Omental fat pad (tissue), 4 donors: ENCODE measurements at places on chromosomes 2 and 18.

DNA sequence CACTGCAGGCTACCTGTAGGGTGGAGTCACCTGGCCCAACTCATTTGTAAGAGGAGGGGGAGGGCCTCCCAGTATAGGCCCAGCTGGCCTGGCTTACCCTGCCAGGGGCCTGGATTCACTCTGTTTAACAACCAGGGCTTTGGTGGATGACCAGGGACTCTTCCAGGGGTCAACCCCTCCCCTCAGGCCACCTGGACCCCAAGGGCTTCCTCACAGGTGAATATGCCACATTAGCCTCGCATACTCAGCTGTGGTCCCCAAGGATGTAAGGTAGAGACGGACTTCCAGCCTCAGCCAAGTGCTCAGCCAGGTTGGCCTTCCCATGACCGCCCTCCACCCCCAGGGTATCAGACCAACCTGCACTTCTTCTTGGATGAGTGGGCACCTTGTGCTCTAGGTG, 8.8 kb upstream of the SH3RF3 start:
- no peak for DNase-seq

- no peak for DNase-seq
Measured at GRCh38 chr2:149021271-149021719, 17.2 kb upstream of the LYPD6B start.

GRCh38 chr2:231521-232185, 32.2 kb downstream of the SH3YL1 start:
- DNase-seq, result no peak

GRCh38 chr2:145524303-145524702, 1004.4 kb upstream of the ZEB2 start:
- DNase-seq, result no peak

DNA sequence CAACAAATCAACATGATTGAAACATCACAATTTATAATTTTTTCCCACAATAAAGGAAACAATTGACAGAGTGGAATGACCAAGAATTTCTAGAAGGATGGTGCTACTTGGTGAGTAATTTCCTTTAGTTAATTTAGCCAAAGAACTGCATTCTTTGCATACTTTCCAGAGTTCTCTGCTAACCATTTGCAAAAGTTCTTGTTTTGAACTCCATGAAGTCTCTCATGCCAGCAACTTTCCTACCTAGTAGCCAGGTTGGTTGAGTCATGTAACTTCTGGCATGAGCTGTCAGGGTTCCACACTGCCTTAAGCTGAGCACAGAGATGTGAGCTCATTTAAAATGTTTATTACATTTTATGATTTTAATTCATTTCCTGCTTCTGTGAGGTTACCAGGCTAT, 539.6 kb downstream of the PID1 start:
- DNase-seq, result no peak

GRCh38 chr18:48902856-48903601, 47.7 kb downstream of the SMAD7 start:
- DNase-seq, result no peak

DNA sequence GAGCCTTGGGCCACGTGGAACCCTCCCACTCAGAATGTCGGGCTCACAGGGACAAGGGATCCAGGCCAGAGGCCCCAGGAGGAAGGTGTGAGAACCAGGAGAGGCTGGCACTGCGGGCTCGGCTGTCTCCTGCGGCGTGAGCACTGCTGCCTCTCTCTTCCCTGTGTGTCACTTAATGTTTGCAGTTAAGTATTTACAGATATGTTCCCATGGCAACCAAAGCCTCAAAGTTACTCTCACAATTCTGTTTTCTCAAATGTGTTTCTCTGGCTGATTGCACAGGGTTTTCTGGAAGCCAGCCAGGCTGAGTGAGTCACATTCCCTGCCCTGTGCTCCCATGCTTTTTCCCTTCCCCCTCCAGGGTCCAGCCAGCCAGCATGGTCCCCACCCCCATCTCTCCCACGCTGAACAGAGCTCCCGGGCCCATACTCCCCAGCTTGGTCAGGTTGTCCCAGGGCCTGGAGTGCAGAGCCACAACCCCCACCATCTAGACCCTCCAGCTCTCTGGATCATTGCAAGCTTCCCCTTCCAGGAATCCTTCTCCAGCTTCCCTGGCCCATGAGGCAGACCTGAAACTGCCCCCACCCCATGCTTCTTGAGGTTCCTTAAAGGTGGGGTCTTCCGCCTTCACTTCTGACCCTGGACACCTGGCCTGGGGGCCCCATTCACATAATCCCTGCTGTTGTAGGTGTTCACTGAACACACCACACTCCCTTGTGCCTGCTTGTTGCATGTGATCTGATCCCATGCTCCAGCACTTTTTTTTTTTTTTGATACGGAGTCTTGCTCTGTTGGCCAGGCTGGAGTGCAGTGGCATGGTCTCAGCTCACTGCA, 265.9 kb downstream of the CELF4 start:
- peak; percentile 86 for DNase-seq

- DNase-seq, result no peak
Measured at GRCh38 chr18:25097569-25098056, 254.4 kb downstream of the ZNF521 start.

GRCh38 chr2:177030451-177031105, 182.0 kb upstream of the HNRNPA3 start:
- no peak for DNase-seq

DNA sequence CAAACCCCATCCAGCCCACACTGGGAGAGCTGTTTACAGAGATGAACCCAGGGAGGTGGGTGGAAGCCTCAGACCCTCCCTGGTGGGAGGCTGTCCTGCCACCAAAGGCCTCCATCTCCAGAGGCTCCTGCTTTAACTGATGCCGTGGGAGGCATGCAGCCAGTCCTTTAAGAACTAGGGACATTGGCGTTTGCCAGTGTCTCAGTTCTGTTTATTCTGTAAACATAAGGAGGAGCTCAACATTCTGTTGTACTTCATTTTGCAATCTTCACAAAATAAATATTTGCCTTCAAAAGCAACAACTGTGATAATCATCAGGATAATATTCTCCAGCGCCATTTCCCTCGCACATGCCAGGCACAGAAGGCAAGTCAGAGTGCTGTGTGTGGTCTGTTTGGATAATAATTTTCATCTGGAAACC, 6.8 kb downstream of the EDAR start:
- no peak for DNase-seq

- DNase-seq, result no peak
Measured at GRCh38 chr18:57085371-57085770, 61.5 kb upstream of the BOD1L2 start.

- DNase-seq, result no peak
Measured at GRCh38 chr2:85935746-85936208, 47.0 kb upstream of the ST3GAL5 start.

GRCh38 chr2:166665991-166666940, 172.2 kb upstream of the SCN7A start:
- no peak for DNase-seq

GRCh38 chr2:162556996-162557395, 213.1 kb downstream of the GCA start:
- no peak for DNase-seq

DNA sequence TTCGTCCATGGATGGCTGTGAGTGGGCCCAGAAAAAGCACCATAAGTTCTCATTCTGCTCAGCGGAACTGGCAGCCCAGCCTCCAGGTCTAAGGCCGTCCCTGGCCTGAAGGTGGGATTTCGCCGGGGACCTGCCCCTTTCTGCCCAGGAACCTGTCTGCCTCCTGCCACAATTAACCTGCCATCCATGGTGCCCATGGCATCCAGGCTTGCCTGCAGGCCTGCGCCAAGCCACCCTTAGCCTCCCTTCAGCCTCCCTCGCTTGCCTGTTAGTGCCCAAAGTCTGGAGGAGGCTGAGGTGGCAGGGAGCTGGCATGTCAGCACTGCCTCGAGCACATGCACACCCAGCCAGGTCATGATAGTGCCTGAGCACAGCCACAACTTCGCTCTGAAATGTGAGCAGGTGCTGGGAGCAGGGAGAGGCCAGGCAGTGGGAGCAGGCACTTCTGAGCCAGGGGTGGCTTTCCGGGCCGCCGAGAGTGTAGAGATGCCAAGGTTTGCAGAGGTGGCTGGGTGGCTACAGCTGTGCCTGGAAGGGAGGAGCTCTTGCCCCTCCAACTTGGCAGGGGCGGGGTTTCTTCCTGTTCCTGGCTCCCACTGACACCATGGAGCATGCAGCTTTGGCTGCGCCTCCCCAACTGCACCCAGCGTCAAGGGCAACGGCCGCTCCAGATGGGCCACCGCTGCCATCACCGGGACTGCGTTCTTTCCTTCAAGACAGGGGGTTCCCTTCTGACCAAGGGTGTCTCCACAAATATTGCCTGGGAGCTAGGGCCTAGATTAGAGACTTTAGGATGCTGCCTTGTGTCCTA, 648.9 kb upstream of the VRK2 start:
- DNase-seq, result no peak

GRCh38 chr2:25340181-25340921, 1.4 kb downstream of the DNMT3A start:
- DNase-seq, result no peak

GRCh38 chr2:173818285-173818684, 146.9 kb downstream of the SP3 start:
- no peak for DNase-seq

GRCh38 chr18:6405237-6406074, 9.3 kb downstream of the L3MBTL4 start:
- DNase-seq, result no peak

GRCh38 chr2:153077311-153077710, 358.9 kb downstream of the ARL6IP6 start:
- DNase-seq, result no peak

GRCh38 chr2:62940697-62941096, 109.9 kb upstream of the OTX1 start:
- no peak for DNase-seq

- DNase-seq, result no peak
Measured at GRCh38 chr2:211093743-211094303, 537.4 kb downstream of the CPS1 start.

DNA sequence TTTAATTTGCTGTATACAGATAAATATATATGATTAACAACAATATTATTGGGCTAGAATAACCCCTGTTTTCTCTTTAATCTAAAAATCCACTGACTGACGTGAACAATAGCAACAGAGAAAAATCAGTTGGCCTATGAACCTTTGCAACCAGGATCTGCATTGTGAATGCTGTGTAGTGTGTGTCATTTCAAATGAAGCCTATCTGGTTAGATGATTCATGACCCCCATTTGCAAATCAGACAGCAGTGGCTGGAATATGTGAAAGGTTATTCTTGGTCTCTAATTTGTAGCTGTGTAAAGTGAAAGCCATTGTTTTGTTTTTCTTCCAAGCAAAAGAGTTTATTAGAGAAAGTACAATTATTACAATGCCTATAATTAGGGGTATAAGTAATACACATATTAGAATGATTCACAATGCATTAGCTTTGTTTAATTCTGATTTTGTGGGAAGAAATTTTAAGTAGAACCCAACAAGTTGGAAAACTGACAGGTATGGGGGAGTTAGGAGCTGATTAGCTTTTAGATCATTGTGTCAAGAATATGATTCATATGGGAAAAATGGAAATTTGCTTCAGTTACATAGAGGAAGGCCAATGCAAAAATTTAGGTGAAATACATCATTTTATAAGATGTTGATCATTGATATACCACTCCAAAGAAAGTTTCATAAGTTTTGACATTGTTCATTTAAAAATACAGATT, 1362.2 kb upstream of the TMEFF2 start:
- DNase-seq, result no peak

DNA sequence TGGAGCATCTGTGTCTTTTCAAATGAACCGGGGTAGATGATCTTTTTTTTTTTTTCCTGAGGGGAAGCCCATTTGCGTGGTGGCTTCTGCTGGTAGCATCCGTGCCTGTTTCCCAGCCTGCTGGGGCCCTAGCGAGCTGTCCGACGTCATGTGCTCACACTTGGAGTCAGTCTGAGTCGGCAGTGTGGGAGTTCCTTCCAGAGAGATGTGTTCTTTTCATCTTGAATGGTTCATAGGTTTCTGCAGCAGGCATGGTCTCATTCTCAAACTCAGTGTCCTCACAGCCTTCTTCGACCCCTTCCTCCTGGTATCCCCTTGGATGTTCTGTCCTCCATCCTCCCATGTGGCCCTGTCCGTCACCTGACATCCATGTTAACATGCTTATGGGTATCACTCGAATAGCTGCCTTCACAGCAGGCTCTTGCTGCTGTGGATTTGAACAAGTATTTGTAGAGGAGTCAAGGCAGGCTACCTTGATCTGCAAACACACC, 51.0 kb downstream of the LDLRAD4 start:
- no peak for DNase-seq

DNA sequence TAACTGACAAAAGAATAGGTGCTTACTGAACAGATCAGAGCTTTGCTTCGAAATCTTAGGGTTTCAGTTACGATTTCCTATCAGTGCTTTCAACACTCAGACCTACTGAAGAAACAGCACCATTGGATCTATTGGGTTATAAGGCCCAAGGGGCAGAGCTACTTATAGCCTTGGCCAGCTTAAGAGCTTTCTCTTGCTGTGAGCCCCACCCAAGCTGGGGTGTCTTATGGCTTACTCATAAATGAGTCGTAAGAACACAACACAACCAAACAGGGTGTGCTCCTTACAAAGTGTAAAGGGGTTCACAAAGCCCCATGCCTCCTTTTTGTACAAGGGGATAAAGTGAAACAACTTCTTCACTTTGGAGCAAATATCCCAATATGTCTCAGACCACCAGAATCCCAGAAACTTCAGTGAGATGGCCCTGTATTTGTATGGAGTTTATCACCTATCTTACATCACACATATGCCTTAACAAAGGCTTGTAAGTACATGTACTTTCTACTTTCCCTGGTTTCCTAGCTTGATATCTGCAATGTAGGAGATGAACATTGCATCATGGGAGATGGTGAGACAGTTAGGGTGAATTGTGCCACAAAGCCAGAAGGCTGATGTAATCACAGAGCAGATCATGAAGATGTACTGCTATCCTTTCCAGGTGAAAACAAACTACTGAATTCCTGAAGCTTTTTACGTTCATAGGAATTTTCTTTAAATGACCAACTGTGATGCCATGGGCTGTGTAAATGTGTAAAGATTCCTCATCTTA, 115.5 kb upstream of the GLI2 start:
- DNase-seq, result no peak

GRCh38 chr2:127401757-127402695, 14.3 kb upstream of the MAP3K2 start:
- no peak for DNase-seq

- no peak for DNase-seq
Measured at GRCh38 chr18:46477425-46478011, 179.5 kb downstream of the LOXHD1 start.

GRCh38 chr2:232478571-232479340, 8.9 kb downstream of the ECEL1 start:
- no peak for DNase-seq

GRCh38 chr2:215920244-215921100, 92.9 kb downstream of the MREG start:
- DNase-seq, result no peak

DNA sequence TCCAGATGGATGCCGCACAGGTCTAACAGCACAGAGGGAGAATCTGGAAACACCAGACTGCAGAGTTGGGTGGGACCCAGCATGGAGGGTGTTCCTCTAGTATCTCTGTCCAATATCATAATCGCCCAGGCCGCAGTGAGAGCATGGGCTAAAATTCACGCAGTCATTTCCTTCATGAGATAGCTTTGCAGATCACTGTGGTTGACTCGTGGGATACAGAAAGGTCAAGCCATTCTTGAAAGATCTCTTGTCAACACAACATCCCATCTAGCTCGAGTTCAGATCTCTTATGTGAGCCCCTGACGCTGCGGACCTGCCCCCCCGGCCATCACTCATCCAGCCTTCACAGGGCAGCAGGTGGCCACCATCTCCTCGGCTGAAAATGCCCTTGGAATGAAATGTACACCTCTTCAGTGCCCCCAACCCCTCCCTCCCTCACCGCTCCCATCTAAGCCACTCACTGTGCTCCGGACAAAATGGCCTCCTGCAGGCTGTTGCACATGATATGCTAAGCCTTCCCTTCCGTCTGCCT, 45.9 kb downstream of the FOSL2 start:
- no peak for DNase-seq

GRCh38 chr2:101843048-101843447, 145.5 kb downstream of the MAP4K4 start:
- no peak for DNase-seq
